ENCODE measurements at places on chromosomes 2 and 18.

DNA sequence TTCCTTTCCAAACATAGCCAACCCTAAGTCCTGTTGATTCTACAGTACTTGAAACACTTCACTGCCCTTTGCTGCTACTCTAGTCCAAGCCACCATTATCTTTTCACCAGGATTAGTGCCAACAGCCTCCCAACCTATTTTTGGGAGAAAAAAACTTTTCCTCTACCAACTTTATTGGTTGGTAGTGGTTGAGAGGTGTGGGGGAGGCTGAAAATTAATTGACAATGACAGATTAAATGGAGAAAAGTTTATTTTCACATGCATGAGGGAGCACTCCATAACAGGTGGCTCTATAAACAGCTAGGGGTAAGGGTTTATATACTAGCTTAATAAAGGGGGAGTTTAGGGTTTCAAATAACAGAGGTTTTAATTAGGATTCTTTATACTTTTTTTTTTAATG is 37.8 kb upstream of the ITPRID2 start:
- peaks cover 8% of the 10 kb centered on the region for H3K27me3 ChIP-seq
- no peak for DNase-seq
- H3K36me3 ChIP-seq: no peaks in the 10 kb centered on the region
- no peaks in the 10 kb centered on the region for H3K4me1 ChIP-seq

GRCh38 chr2:214193943-214194342 is 216.9 kb upstream of the VWC2L start:
- no peaks in the 10 kb centered on the region for H3K4me1 ChIP-seq
- no peak overlapping the region for H3K4me3 ChIP-seq
- H3K36me3 ChIP-seq: no peaks in the 10 kb centered on the region
- H3K27ac ChIP-seq: no peak overlapping the region
- no peak for DNase-seq
- H3K27me3 ChIP-seq: no peaks in the 10 kb centered on the region

DNA sequence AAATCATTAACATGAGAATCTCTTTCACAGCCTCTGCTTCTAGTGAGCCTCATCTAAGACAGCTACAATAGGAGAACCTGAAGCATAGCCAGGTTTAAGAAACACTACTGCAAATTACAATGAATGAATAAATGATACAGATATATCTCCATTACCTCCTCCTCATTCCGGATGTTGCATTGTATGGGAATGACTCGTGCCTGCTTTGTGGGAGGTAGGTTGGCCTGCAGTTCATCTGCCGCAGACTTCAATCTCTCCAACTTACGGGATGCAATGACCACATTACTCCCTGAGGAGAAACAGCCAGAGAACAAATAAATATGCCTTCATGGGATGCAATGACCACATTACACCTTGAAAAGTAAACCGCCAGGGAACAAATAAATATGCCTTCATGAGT is 15.4 kb downstream of the PECR start:
- no peaks in the 10 kb centered on the region for H3K27me3 ChIP-seq
- peaks cover 29% of the 10 kb centered on the region for H3K36me3 ChIP-seq
- DNase-seq: no peak
- peaks cover 9% of the 10 kb centered on the region for H3K4me1 ChIP-seq
- peak overlapping the region; percentile 15 for H3K27ac ChIP-seq

DNA sequence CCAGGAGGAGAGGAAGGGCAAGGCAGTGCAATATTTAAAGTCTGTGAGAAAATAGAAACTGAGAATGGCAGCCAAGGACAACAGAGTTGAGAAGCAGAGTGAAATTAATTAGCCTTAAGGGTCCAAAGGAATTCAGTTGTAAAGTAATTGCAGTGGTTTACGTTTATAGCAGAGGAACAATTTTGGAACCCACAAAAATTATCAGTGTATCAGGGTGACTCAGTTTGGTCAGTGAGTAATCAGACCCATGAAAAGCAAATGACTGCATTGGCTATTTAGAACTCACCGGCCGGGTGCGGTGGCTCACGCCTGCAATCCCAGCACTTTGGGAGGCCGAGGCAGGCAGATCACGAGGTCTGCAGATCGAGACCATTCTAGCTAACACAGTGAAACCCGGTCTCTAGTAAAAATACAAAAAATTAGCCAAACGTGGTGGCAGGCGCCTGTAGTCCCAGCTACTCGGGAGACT is 245.8 kb upstream of the SLC39A10 start:
- no peak overlapping the region for H3K4me3 ChIP-seq
- DNase-seq: no peak
- no peaks in the 10 kb centered on the region for H3K27me3 ChIP-seq
- H3K36me3 ChIP-seq: peaks cover 7% of the 10 kb centered on the region

GRCh38 chr2:23943666-23944065 is 3.4 kb downstream of the UBXN2A start:
- H3K4me1 ChIP-seq: peaks cover 24% of the 10 kb centered on the region
- peaks cover 11% of the 10 kb centered on the region for H3K36me3 ChIP-seq
- no peak overlapping the region for H3K27ac ChIP-seq
- DNase-seq: no peak
- H3K27me3 ChIP-seq: peaks cover 8% of the 10 kb centered on the region

Measured in activated CD4-positive, alpha-beta T cell treated with anti-CD3 and anti-CD28 coated beads, Interleukin-2, amount 10 ng/mL, durations not matched to agents 7 days and 5 days (primary cell).